Skeletal muscle tissue (tissue), 5 donors: ENCODE measurements at places on chromosomes 6 and 20. TPM values are rescaled to one million over a fixed set of nuclear protein-coding genes. Genes with fewer than 3 reads are reported as not detected.

MEA1 gene
- total RNA-seq = 29.7 TPM

SPTLC3 gene
- total RNA-seq = 9.9 TPM

SNRNP48 gene
- 7.3 TPM for total RNA-seq

HLA-DOA gene
- total RNA-seq = 1.0 TPM

COX4I2 gene
- 16.2 TPM for total RNA-seq

IL22RA2 gene
- not detected for total RNA-seq

CTSA gene
- total RNA-seq = 23.0 TPM

MSH5 gene
- 3.1 TPM for total RNA-seq

THEMIS gene
- under 0.01 TPM for total RNA-seq

HMGN4 gene
- total RNA-seq = 45.9 TPM

SEL1L2 gene
- total RNA-seq = not detected

PDCD2 gene
- total RNA-seq = 36.0 TPM

ZMYND8 gene
- 13.6 TPM for total RNA-seq

MLN gene
- not detected for total RNA-seq

RSPO4 gene
- total RNA-seq = not detected

OR5V1 gene
- not detected for total RNA-seq

RAET1G gene
- total RNA-seq = not detected
